EL (cell line): ENCODE measurements at places on chromosomes 2 and 18.

DNA sequence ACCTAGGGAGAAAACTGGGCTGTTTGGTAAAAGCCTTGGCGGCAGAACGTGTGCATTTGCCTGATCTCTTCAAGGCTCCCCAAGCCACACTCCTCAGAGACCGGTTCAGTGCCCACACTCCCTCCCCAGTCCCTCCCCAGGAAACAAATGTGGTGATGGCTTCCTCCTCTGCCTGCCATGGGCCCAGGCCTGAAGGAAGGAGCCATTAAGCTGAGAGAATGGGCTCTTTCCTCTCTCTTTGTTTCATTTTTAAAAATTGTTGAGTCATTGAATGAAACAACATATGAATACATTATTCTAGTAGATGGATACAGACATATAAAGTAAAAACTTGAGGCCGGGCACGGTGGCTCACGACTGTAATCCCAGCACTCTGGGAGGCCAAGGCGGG is 50.6 kb upstream of the YWHAQ start:
- no peak for DNase-seq

DNA sequence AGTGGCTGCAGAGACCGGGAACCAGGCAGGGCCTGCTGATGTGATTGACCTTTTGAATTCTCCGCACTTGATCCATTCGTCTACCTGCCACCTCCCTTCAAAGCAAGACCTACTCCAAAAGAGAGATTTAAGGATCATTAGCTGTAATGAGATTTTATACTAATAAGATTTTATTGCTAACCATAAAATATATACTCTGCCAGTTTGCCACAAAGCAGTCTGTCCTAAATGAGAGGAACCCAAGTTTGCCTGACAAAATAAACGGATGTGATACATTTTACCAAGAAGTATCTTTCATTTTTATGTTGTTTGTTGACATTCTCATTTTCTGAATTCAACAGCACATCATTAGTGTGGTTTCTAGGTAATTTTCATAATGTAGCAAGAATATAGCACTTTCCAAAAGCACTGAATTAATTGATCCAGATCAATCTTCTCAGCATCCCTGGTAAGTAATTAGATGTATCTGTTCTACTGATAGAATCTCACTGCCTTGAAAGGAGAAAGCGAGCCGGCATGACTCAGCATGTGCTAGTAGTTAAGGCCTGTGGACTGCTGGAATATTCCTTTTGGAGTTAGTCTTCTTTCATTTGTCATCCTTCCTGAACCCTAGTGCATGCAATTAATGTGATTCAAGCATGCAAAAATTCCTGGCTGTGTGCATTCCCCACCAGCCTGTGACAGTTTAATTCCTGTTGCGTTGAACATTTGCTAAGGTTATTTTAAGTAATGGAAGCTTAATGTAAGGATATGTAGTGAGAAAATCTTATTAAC is 128.5 kb downstream of the ARL6IP6 start:
- peak; percentile 84 for DNase-seq

DNA sequence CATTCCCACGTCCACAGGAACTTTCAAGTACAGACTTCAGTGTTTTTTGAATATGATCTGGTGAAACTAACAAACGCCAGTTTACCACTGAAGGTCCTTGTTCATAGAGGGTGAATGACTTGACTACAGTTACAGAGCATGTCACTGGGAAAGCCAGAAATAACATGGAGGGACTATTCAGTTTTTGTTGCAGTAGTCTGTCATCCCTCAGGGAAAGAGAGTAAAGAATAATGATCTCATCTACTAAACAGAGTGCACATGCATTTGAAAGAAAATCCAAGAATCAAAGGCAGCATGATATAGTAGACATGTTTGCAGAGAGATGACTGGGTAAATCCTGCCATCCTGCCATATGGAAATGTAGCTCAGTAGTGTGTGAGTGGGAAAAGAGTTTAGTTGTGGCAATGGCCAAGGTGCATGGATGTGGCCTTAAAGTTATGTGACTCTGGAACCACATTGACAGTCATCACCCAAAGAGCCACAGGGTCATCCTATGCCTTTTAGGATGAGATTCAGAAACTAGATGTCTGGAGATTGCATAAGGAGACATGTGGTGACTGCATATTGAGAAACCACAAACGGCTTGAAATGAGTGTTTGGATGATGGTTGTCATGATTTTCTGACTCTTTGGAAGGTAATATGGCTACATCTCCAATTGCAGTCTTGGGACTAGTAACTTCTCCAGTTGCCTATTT is 125.3 kb upstream of the ZEB2 start:
- peak; percentile 32 for DNase-seq

- no peak for DNase-seq
These were observed 1588.9 kb upstream of the TMEFF2 start for GRCh38 chr2:193783681-193784080.
